GM12878 (cell line): ENCODE measurements at places on chromosomes 16 and 17.

- no peak for DNase-seq
Measured at GRCh38 chr17:34639706-34640425, 60.5 kb downstream of the TMEM132E start.

GRCh38 chr16:54136276-54136625 lies 150.3 kb downstream of the IRX3 start:
- DNase-seq = no peak

GRCh38 chr17:3917391-3917931 lies 1.2 kb upstream of the P2RX1 start:
- DNase-seq = no peak

DNA sequence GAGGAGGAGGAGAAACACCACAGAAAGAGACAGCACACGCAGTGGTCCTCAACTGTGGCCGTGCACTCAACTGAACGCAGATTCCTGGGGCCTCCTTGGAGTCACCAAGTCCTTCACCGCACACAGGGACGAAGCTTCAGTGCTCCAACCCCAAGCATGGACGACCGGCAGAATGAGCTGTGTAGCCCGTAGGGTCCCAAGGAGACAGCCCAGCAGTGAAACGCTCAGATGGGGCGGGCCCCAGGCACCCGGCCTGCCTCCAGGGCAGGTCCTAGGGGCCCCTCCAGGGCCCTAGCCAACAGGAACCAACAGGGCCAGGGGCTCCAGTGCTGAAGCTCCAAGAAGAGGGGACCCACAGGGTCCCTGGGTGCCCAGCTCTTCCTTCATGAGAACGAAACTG lies 13.2 kb downstream of the RAB40B start:
- no peak for DNase-seq

DNA sequence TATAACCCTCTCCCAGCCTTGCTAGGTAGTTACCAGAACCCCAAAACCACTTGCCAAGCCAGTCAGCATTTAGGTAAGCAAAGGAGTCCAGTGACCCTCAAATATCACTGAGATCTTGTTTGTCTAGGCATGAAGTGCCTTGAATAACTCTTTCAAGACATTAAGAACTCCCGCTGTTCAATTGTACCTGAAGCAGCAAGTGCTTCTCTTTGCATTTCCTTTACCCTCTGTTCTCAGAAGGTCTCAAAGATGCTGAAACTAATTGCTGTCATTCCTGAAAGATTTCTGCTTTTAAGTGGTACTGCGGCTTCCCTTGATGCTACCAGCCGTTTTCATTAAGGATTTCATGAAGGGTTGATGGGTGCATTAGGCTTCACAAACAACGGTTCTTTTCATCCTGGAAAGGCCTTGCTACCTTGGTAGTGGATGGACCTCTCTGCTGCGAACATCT lies 142.7 kb downstream of the PITPNC1 start:
- DNase-seq = no peak

DNA sequence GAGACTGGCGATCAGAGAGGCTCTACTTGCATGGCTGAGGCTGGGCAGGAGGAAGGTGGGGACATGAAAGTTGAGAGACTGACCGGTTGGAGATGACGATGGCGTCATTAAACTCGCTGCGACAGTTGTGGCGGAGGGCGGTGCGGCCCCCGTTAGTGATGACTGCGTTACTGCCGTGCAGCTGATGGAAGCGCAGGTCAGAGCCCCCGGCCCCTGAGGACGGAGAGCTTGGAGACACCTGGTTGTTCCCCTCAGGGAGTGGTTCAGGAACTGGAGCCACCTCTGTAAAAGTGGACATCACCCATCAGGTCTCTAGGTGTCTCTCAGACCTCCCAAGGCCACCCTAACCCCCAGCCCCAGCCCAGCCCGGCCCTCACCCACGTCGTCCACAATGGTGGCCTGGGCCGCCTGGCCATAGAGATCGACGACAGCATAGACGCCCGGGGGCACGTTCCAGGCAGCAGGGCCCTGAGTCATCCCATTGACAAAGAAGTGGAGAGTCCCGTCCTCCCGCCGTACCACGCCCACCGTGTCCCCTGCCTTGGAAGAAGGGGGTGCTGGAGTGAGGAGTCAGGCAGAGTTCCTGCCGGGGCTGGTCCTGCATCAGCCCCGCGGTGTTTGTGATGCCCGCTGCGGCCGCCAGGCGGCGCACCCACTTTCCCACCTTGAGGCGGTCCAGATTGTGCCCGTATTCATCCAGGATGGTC lies 5.3 kb downstream of the NEURL4 start:
- DNase-seq = no peak

GRCh38 chr17:348692-349425 lies 3.7 kb downstream of the RPH3AL start:
- no peak for DNase-seq

- peak; percentile 61 for DNase-seq
Measured at GRCh38 chr16:56944954-56945839, 13.3 kb downstream of the HERPUD1 start.

GRCh38 chr17:67531291-67531690 lies 154.2 kb downstream of the PITPNC1 start:
- DNase-seq = no peak

GRCh38 chr16:18048853-18049546 lies 287.5 kb downstream of the NPIPA8 start:
- no peak for DNase-seq

- no peak for DNase-seq
Measured at GRCh38 chr17:59527931-59528330, 37.5 kb upstream of the DHX40 start.

- no peak for DNase-seq
Measured at GRCh38 chr16:17777408-17777863, 306.7 kb upstream of the XYLT1 start.

- no peak for DNase-seq
Measured at GRCh38 chr17:13746404-13746803, 144.7 kb upstream of the HS3ST3A1 start.

- DNase-seq = no peak
Measured at GRCh38 chr17:12457493-12457892, 208.2 kb upstream of the MYOCD start.

DNA sequence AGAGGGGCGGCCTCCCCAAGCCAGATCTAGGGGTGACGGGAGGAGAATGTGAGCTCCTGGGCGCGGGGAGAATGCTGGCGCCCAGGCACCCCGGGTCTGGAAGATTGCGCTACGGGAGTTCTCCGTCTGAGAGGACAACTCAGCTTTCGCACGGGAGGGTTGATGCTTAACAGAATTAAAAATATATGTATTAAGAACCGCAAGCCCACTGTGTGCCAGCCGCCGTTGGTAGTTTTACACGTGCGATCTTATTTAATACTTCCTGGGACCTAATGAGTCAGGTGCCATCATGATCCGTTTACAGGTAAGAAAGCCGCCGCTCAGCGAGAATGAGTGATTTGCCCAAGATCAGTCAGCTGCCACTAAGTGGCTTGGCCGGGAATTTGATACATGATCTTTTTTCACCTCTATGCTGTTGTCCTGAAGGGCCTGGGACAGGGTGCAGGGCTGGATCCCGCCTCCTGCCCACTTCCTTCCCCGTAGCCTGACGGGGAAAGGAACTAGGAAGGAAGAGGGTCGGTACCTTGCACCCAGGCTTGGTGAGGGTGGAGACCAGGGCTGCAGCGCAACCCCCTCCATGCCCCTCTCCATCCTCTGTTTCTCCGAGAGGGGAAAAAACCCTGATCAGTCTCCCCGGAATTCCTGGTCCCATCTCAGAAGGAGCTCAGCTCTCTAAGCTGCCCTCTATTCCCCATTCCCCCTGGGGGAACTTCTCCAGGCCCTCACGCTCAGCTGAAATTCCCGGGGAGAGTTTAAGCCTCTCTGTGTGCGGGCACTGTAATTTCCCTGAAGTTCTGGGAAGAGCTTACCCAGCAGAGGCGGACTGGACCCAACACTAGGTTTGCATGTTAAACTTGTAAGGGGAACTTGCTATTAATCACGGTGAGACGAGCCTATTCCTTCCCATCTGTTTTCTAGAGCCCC lies 983 bp downstream of the VAT1L start:
- no peak for DNase-seq
